ENCODE measurements at places on chromosomes 12 and 14.

GRCh38 chr14:74712499-74713394 is at the start of the genes AREL1 and FCF1:
Gene AREL1, minus strand, starts transcription at chr14:74713080. Its CDS starts 27,465 bp downstream, at chr14:74685615.
Gene FCF1, plus strand, starts transcription at chr14:74713144. Its CDS starts 54 bp downstream, at chr14:74713198.
- peak; percentile 63 for DNase-seq

- no peak for DNase-seq
Measured at GRCh38 chr12:56616244-56616643, 13.9 kb downstream of the BAZ2A start.

DNA sequence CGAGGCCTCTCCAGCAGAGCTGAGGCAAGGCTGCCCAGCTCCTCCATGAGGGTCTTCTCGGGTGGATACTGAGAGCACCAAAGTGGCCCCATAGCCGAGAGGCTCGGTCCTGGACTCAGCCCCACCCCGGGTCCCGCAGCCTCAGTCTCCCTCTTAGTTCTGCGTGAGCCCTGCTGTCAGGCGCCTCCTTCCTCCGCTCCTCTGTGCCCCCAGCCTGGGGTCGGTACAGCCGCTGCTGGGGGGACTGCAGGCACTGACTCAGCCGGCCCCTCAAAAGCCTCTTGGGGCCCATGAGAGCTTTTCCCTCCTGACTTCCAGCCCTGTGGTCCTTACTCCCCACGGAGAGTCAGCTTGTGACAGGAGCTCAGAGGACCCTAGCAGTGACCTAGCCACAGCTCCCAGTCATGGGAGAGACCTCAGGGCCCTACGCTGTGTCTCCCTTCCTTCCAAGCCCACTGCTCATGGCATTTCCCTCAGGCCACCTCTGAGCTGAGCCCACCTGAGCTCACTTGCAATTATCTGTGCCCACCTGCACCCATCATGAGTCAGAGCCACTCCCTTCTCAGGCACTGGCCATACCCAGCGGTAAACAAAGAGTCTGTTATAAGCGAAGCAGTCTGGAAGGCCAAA is 295.0 kb upstream of the RTL1 start:
- DNase-seq: no peak

DNA sequence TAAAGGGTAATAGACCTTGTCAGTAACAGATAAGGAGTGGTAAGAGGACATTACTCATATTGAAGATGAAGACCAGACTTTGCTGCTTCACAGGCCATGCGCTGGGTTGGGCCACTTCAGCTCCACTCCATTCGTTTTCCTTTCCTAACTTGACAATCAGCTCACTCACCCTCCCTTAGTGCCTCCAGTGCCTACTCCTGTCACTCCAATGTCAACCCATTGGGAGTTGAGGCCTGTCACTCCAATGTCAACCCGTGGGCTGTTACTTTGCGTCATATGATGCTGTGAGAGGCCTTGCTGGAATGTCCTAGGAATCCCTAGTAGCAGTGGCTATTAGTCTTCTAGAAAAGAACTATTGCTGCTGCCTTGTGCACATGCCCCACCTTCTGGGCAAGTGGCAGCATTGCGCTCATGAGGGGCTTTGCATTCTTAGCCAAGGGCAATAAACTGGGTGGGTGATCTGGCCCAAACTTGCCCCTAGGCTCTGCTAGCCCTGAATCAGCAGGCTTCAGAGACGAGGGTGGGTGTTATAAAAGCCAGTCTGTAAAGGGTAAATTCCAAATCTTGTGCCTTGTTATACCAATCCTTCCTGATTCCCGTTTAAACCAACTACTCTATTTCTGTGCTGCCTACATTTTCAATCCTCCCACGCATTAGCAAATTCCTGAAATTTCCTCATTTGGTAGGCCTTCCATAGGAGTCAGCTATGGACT is 36.1 kb downstream of the BAZ2A start:
- DNase-seq: peak; percentile 74

GRCh38 chr14:65356327-65356836 is 56.1 kb upstream of the FUT8 start:
- no peak for DNase-seq

GRCh38 chr14:92247947-92248346 is 75.0 kb upstream of the SLC24A4 start:
- no peak for DNase-seq

DNA sequence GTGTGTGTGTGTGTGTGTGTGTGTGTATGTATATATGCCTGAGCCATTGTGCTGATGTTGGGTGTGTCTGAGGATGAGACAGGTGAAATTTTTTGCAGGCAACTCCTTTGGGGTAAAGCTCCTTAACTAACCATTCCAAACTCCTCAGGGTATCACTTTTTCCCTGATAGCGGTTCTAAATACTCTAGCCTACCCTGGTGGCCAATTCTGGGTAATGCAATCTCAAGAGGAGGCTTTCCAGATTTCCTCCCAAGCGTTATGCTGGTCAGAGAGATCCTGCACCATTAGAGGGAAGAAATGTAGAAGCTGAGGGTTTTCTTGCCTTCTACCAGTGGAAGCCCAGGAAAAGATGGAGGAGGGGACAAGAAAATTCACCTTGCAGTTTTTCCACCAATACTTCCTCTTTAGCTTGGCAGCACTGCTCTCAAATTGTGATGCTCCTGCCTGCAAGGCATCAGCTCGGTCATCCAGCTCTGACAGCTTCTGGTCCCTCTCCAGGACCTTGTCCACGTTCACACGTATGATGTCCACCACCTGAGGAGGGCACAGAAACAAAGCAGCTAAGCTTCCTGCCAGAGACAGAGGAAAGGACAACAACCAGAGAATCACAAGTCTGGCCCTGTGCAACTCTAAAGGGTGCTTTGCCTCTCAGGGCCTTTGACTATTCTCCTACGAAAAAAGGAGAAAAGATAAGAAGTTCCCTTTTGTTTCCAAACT is 4.9 kb downstream of the VAMP1 start:
- no peak for DNase-seq

Measured in retinal pigment epithelial cell (primary cell).